ENCODE measurements at places on chromosomes 16 and 17. TPM values are rescaled to one million over a fixed set of nuclear protein-coding genes. Genes with fewer than 3 reads are reported as not detected.

HAGH gene
- 213 TPM for polyA plus RNA-seq

ZNF469 gene
- polyA plus RNA-seq = 2.7 TPM

SHISA6 gene
- polyA plus RNA-seq = 0.57 TPM

DNA sequence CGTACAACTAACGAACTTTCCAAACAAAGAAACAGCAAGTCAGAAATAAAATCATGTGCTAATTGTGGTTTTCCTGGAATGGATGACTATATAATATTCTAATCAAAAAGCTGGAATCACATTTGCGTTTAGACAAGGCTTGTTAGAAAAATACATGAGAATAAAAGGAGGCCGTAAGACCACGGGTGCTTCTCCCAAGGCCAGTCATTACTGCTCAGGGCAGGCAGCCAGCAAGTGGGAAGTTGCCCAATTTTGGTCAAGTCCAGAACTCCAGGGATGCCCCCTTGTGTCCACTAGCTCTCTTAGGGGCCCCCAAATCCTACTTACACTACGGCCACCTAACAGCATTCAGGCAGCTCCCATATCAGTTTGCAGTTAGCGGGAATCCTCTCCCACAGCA, 25.9 kb upstream of the LYRM9 start:
- DNase-seq = peak; percentile 84

GRCh38 chr17:59435238-59435637, 103.8 kb downstream of the YPEL2 start:
- DNase-seq = no peak

GRCh38 chr17:30378241-30378824, 394 bp upstream of the CPD start:
- peak; percentile 33 for DNase-seq

- peak; percentile 74 for DNase-seq
Observed at GRCh38 chr16:610513-611381, 20.0 kb upstream of the WFIKKN1 start.

DNA sequence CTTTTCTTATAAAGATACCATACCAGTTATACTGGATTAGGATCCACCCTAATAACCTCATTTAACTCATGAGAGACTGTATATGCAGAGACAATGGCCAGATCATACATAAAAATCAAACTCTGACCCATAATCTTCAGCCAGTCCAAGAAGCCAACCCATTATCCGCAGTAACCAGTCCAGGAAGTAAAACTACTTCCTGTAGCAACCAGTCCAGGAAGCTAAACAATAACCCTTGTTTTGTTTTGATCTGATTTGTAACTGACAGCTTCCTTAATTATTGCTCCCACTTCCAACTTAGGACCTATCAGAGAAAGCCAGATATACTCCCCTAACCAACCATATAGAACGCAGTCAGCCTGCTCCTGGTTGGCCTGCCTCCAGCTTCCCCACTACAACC, 19.2 kb upstream of the SSTR2 start:
- no peak for DNase-seq

- DNase-seq = no peak
Observed at GRCh38 chr17:80876950-80877728, 114.5 kb upstream of the CHMP6 start.

DNA sequence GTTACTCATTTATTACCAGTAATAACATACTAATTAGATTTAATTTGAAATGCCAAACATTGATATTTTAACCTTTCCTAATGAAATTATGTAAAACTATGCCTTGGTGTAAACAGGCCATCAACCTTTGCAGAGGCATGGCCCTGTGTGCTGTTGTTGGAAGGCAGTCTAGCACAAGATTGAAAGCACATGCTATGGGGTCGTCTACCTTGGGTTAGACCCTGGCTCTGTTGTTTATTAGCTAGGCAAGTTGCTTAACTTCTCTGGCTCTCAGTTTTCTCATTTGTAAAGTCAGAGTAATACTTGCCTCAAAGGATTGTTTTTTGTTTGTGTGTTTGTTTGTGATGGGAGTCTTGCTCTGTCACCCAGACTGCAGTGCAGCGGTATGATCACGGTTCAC, 9.4 kb upstream of the CDR2 start:
- no peak for DNase-seq

Measured in adrenal gland (tissue), 19 donors.